Thymus (tissue), 14 donors: ENCODE measurements at places on chromosomes 12 and 14.

GRCh38 chr12:31386364-31386777 lies 60.4 kb upstream of the SINHCAF start:
- DNase-seq = no peak

DNA sequence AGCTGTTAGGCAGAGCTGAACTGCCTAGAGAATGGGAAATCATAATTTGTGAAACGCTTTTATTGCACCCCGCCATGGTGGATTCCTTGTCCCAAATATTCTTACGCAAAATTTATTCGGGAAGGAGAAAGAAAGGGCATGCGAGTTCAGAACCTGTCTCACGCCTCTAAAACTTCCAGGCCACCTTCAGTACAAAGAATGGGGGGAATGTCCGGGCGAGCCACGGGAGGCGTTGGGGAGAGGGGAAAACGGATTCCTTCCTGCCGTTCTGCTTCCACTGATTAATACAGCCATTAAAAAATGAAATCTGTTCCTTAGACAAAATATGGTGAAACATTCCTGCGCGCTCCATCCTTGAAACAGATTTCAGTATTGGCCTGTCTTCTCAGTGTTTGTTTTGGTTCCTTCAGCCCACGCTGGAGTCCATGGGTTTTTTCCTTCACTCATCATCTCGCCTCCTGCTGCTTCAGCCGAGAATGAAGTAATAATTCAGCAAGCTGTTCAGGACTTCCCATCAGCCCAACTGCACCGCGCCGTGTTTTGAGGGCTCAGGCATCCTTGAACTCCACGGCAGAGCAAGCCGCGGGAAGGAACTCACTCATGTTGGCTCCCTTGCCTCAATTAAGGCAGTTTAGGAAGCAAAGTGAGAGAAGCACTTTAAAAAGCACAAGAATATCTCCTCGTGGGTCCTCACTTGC lies 47.7 kb upstream of the CDKN3 start:
- DNase-seq = no peak

GRCh38 chr12:113422030-113422885 lies at the start of gene SDSL:
Gene SDSL (plus strand): TSS chr12:113422380. CDS start chr12:113427983, 5,603 bp downstream.
- DNase-seq = no peak

DNA sequence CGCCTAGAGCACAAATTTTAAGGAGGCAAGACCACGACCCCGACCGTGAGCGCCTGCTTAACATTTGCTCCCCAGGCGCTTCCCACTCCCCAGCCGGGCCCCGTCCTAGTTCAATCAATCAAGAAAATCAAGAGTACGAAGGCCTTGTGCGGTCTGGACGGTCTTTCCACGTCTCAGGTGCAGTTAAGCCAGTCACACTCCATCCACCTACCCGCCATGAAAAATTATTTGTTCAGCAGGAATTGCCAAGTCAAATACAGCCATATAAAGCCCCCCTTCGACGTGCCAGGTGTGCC lies 603 bp upstream of the LRR1 start:
- no peak for DNase-seq

DNA sequence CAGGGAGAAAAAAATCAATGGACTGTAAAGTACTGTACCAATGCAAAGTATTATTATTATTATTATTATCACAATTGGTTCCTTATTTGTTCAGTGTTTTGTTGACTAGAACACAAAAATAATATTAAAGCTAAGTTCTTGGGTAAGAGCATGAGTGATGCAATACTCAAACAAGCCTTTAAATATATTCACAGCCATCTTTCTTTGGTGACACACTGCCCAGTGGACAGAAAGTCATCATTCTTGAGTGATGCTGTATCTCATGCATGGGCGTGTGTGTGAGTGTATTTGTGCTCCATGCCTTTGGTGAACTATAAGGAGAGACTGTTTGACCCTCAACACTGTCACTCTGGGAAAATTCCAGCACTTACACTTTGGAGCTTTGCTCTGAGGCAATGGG lies 93.6 kb downstream of the KCNK10 start:
- no peak for DNase-seq

DNA sequence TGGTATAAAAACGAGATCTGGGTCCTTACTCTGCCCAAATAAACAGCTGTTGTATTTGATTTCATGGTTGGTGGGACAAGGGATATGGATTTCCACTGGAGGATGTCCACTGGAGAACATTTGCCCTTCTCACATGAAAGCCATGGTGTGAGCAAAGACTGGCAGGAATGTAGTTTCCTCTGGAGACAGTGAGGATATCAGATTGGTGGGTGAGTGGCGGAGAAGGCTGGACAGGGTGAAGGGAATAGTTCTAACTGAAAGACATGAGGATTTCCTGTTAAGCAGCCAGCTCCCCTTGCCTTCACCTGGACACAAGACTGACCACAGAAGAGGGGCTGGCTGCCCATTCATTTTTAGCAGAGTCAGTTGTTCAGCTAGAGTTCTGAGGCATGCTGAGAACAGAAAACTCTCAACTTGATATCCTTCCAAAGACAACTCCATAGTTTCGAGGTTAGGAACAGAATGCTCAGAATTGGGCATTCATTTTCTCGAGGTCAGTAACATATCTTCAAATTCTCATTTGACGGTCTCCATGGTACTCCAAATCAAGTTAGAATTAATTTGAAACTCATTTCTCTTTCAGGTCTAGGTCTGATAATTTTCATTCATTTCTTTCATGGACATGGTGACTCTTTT lies 365.7 kb downstream of the LRIG3 start:
- no peak for DNase-seq

- DNase-seq = no peak
Measured at GRCh38 chr12:77231501-77231918, 166.1 kb upstream of the E2F7 start.

DNA sequence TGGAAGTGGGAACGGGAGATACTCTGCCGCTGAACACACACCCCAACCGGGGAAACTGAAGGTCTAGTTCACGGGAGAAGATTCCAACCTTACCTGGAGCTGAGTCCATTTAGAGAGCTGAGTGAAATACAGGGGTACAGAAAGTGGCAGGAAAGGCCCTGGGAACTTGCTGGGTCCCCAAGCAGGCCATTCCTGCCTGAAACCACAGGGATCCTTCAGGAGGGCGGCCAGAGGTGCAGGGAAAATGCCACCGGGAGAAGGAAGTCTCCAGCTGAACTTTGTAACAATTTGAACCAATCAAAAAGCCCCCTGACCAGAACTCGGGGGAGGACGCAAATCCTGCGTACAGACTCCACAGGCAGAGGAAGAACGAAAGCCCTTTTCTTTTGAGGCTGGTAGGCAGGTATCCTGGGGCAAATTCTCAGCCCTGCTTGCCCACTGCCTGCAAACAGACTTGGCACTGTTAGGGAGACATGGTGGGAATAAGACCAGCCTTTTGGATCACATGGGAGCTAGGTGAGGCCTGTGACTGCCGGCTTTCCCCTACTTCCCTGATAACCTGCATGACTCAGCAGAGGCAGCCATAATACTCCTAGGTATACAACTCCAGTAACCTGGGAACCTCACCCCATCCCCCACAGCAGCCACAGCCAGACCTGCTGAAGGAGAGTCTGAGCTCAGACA lies 170.9 kb downstream of the SEC23A start:
- DNase-seq = no peak

GRCh38 chr14:22980672-22981089 lies 1.7 kb downstream of the AJUBA start:
- DNase-seq = no peak
